ENCODE measurements at places on chromosomes 7 and 10.

- DNase-seq = no peak
Observed at GRCh38 chr7:98641646-98642500, 24.8 kb downstream of the NPTX2 start.

GRCh38 chr10:88131511-88132139, 268.2 kb downstream of the PTEN start:
- no peak for DNase-seq

GRCh38 chr10:1002425-1003006, 14.3 kb downstream of the GTPBP4 start:
- DNase-seq = no peak

DNA sequence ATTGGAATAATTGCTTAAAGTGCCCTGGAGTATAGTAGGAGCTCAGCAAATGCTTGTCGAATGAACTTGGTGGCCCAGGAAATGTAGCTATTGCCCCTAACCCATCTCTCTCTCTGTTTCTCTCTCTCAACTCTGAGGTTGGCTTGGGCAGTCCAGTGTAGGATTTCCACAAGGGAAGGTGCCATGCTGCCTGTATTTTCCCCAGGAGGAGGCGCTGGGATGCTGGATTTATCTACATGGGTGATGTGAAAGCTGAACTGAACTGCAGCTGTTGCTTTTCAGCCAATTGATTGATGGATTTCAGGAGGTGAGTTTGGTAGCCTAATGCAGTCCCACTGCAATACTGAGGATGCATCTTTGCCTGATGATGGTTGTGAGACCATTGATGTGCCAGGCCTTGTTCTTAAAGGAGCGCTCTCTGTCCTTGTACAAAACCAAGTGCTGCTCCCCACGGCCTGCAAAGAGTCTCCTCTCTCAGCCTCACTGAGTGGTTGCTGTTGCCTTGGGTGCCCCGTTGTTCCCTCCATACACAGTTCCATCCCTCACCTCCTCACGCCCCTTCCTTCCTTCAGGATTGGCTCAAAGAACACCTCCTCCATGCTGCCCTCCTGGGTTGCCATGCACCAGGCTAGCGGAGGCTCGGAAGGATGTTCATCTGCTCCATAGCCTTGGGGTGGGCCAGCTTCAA, 200.6 kb downstream of the GLRX3 start:
- DNase-seq = no peak

GRCh38 chr7:5170251-5170650, 19.8 kb upstream of the WIPI2 start:
- no peak for DNase-seq

DNA sequence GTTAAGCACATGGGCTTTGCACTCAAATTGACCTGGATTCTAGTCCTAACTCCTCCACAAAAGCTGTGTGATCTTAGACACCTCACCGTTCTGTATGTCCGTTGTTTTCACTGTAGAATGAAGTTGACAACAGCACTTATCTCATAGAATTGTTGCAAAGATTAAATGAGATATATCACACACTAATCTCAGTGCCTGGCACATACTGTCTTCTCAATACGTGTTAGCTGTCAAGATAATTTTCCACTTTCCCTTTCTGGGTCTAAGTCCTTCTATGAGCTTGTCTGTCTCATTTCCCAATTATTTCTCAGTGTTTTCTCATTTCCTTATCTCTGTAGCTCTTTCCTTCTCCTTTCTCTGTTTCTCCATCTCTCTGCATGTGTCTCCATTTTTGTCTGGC, 296.6 kb downstream of the KCNMA1 start:
- no peak for DNase-seq

GRCh38 chr10:7161484-7162250, 249.2 kb downstream of the SFMBT2 start:
- no peak for DNase-seq

DNA sequence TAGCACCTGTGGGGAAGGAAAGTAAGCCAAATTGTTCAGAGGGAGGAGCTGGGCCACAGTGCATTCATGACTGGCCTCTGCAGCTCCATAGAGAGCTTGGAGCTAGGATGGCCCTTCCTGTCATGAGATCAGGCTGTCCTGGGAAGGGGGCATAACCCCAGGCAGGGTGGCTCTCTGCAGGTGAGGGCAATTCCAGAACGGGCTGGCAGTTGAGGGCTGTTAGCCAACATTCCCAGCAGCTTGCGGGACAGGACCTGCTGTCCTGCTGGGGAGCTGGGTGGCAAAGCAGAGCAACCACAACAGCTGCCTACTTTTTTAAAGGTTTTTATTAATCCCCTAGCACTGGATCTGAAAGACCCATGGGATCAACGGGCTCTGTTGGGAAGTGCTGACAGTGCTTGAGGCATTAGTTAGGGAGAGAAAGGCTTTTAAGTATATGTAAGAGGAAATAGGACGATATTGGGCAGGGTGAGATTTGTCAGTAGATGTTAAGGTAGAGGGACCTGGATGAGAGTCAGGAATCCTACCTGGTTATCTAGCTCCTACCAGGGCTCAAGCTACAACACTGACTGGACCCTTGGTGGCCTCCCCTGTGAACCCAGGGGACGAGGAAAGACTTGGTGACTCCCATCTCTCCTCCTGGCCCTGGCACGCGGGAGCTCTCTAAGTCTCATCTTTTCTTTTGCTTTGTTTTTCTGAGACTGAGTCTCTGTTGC, 77.8 kb downstream of the NAMPT start:
- no peak for DNase-seq

GRCh38 chr10:65172249-65172648, 1651.0 kb downstream of the REEP3 start:
- no peak for DNase-seq

DNA sequence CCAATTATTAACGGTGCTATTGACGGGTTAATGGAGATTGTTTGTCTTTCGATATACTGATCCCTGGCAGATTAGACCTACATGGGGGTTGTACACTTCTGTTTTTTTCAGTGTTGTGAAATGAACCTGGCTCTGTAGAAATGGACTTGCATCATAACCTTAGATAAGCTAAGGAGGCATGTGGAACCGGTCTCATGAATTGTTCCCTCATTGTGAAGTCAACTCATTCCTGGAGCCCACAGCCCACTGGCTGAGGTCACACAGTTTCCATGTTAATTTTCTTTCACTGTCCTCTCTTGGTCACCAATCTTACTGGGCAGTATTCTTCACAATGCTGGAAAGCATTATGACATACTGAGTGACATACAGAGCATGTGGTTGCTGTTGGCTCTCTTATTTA, 202.8 kb downstream of the BMPER start:
- no peak for DNase-seq

DNA sequence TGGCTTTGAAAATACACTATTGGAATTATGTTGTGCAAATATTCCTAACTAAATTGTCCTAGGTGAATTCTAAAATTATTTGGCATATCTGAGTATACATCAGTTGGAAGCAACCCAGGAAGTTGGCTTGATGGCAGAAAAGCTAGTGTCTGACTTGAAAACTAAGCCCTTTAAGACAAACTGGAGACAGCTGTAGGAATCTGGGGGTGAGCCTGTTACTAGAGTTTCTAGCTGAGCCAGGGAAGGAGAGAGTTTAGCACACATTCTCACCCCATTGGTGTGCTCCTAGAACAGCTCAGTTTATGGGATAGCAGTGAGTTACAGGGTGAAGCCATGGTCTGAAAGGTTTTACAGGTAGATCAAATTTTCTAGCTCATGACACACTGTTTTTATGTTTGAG, 210.2 kb upstream of the SLC26A5 start:
- no peak for DNase-seq

DNA sequence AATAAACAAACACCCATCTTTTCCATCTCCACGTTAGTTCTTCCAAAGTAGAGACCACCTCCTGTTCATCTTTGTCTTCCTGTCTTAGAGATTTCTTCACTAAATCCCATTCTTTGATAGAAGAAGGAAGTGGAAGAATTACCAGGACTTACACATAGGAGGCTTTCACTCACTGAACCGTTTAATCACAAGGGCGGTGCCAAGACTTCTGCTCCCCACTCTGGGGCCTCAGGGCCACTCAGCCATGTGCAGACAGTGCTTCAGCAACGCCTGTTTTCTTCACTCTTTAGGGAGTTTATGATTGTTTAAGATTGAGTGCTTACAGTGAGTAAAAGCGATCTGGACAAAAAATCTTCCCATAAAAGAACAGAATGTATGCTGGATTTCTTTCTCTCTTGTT, 63.9 kb upstream of the SORCS3 start:
- no peak for DNase-seq

- DNase-seq = no peak
Observed at GRCh38 chr7:123662755-123663154, 7.1 kb downstream of the LMOD2 start.

GRCh38 chr7:105677410-105677730, 96.1 kb upstream of the EFCAB10 start:
- no peak for DNase-seq

DNA sequence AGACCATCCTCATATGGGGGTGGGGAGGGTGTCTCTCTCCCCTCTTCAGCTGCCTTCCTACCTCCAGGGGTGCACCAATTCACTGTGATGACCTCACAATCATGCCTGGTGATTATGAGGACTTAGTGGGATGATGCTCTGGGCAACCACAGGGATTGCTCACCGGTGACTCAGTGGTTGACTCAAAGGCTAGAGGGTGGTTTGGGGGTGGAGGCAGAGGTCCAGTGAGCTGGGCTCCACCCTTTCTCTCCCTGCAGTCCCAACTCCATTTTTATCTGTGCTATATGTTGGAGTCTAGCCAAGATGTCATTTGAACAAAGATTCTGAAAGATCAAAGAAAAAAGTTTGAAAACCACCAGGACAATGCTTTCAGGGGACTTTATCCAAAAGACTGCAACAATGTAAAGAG, 286.9 kb downstream of the KCNMA1 start:
- DNase-seq = no peak

- no peak for DNase-seq
Observed at GRCh38 chr10:47320812-47321211, 1.4 kb upstream of the GDF2 start.

DNA sequence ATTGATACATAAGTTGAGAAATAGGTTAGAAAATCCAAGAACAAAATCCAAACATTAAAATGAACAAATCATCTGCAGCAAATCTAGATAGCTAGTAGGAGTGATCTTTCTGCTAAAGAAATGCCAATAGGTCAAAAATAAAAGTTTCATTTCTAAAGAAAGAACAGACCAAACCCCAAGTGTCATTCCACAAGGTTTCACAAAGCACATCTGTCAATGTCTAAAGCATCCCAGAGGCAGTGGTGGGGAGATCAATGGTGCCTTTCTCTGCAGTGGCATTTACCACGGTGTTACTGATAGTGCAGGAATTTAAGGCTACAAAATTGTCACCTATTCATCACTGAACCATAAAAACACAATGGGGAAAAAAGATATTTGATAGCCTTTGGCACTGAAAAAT, 147.9 kb downstream of the PARD3 start:
- DNase-seq = no peak

- DNase-seq = no peak
Observed at GRCh38 chr7:21281193-21281592, 146.7 kb upstream of the SP4 start.

GRCh38 chr7:4416396-4417056, 265.6 kb upstream of the FOXK1 start:
- no peak for DNase-seq

- DNase-seq = no peak
Observed at GRCh38 chr10:58201704-58202103, 66.0 kb downstream of the IPMK start.

DNA sequence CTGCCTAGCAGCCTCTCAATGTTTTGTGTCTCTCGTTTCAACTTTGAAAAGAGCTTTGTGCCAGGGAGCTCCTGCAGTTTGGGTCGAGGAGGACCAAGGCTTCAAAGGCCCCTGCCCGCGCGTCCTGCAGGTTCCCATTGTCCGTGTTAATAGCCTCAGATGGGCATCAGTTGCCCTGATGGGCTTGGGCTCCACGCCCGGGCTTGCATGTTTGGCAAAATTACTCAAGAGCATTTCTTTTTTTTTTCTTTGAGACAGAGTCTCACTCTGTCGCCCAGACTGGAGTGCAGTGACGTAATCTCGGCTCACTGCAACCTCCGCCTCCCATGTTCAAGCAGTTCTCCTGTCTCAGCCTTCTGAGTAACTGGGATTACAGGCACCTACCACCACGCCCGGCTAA, 636.6 kb downstream of the SDK1 start:
- DNase-seq = no peak

DNA sequence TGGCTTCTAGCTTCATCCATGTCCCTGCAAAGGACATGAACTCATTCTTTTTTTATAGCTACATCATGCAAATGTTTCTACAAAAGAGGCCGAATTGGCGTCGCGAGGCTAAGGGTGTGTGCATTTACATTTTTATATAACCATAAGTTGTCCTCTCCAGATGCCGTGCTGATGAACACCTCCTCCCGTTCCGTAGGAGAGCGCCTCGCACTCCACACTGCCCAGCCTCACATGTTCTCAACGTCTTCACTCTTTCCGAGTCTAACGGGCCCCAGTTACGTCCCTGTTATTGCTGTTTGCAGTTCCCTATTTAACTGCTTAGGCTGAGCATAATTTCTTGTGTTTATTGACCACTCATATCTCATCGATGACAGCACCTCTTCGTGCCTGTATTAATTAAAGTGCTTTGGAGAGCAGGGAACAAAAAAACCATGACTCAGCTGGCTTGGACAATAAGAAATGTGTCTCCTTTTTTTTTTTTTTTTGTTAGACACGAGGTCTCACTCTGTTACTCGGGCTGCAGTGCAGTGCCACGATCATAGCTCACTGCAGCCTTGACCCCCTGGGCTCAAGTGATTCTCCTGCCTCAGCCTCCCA, 113.5 kb upstream of the SDK1 start:
- no peak for DNase-seq

DNA sequence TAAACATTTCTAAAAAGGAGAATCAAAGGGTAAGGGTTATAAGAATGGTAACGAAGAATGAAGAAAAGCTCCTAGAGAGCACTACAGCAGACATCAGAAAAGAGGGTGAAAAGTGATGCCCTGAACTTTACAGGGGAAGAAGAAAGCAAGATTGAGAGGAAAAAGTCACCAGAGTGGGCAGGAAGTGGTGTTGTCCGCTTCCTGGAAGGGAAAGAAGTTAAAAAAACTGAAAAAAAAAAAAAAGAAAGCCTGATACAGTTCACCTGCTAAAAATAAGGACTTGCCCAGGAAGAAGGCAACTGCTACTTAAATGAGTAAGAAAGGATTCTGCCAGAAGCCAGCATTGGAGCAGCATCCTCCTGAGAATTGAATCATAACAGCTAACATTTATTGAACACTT, 330.1 kb upstream of the PHF14 start:
- DNase-seq = no peak

DNA sequence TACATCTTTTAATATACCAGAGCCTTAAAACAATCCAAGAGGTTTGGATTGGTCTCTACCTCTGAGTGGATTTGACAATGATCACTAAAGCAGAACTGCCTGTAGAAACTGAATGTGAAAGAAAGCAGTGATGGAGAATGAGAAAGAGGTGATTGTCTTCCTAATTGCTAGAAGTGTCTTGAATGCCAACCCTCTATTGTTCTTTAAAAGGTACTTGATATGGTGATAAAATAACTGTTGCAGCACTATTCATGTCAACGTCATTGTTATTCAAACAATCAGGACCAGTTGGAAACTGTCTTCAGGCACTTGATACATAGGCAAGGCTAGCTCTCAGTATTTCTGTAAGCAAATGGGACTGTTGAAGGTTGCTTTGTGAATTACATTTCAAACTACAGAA, 47.9 kb upstream of the ITPRID1 start:
- DNase-seq = no peak
